ENCODE measurements at places on chromosomes 7 and 10.

DNA sequence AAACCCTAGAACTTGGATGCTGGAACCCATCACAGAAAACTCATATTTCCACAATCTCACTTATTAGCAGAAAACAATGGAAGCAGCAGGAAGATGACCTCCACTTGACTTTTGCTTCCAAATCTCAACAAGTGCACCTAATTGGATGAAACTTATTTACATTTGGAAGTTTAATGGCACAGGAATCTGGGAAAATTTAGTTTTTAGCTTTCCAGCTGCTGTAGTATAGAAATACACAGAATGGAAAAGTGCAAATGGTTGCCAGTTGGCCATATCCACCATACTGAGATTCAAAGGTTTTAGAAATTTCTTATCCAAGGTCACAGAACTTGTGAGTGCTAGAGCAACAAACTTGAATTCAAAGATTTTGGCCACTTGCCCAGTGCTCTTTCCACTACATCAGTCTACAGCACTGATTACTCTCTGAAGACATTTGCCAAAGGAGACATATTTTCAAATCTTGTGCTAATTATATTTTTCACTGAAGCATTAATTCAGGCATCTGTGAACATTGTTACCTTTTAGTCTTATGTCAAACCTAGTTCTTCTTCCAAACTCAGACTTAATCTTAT lies 9.3 kb upstream of the AHR start:
- DNase-seq = no peak

- no peak for DNase-seq
Measured at GRCh38 chr10:27564398-27564797, 60.3 kb downstream of the RAB18 start.

- DNase-seq = no peak
Measured at GRCh38 chr7:50557099-50557498, 8.1 kb downstream of the DDC start.

GRCh38 chr10:14953424-14954000 lies 384 bp downstream of the DCLRE1C start:
- no peak for DNase-seq

GRCh38 chr10:33326933-33327332 lies 7.5 kb downstream of the NRP1 start:
- DNase-seq = no peak

DNA sequence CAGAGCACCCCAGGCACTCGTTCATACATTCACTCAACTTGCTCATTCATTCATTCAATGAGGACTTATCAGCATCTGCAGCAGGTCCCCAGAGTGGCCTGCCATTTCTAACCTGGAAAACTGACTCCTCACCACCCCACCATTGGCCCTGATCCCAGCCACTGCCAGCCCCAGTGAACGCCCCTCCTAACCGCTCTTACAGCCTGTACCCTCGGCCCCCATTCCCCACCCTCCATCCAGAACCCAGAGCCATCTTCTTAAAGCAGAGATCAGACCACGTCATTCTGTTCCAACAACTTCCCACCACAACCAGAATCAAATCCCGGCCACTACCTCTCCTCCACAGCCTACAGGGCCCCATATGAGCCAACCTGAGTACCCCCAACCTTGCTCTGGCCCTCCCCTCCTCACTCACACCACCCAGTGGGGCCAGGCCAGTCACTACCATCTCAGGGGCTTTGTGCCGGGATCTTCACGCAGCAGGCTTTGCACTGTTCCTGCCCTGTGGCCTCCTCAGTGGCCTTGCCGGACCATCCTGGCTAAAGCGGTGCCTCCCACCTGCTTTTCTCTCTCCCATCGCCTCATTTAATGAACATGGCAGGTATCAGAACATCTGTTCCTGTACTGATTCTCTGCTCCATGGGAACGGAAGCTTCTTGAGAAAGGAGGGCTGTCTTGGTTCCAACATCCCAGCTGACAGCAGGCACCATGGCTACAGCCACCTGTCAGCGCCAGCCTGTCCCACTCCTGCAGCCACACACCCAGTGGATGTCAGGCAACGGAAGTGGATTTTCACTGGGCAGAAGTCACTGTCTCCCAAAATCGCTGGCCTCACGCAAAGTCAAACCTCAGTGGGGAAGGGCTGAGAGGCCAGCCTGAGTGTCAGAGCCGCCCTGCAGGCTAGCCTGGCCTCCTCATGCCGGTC lies 45.4 kb downstream of the FAM53B start:
- DNase-seq = no peak

- DNase-seq = no peak
Measured at GRCh38 chr10:80429521-80429973, 21.2 kb downstream of the PRXL2A start.

GRCh38 chr7:151425670-151426440 lies 14.1 kb downstream of the CRYGN start:
- DNase-seq = no peak

GRCh38 chr7:152756116-152756515 lies 3.4 kb upstream of the ACTR3B start:
- DNase-seq = no peak

All from H1 (cell line).